ENCODE measurements at places on chromosomes 16 and 17.

- DNase-seq: peak; percentile 52
These were observed 5.0 kb upstream of the NAGLU start for GRCh38 chr17:42530952-42531454.

- DNase-seq: no peak
These were observed 21.1 kb upstream of the KCNG4 start for GRCh38 chr16:84260766-84261554.

- no peak for DNase-seq
These were observed 5.8 kb upstream of the SOCS3 start for GRCh38 chr17:78365561-78366108.

DNA sequence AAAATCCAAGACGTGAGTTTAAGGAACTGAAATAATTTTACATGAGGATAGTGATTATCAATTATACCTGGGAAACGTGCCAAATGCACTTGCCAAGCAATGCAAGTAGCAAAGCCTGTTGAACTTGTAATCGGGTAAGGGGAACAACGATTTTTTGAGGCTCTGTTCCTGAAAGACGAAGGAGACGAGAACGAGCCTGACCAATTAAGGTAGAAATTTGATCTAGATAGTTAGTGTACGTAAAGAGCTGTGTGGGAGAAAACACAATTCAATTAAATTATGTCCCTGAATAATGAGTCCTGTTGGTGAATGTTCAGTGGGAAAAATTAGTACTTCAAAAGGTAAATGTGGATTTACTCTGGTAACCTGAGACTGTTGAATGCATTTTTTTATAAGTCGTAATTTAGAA is 17.7 kb upstream of the KCTD5 start:
- DNase-seq: no peak

DNA sequence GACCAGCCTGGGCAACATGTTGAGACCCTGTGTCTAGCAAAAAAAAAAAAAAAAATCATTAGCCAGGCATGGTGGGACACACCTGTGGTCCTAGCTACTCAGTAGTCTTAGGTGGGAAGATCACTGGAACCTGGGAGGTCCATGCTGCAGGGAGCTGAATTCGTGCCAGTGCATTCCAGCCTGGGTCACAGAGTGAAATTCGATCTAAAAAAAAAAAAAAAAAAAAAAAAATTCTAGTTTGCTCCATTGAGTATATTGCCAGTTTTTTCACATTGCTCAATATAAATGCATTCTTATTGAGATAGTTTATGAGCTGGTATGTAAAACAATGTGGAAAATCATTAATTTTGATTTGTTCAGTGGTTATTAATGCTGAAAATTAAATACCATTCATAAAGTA is 52.0 kb downstream of the ABHD15 start:
- no peak for DNase-seq

DNA sequence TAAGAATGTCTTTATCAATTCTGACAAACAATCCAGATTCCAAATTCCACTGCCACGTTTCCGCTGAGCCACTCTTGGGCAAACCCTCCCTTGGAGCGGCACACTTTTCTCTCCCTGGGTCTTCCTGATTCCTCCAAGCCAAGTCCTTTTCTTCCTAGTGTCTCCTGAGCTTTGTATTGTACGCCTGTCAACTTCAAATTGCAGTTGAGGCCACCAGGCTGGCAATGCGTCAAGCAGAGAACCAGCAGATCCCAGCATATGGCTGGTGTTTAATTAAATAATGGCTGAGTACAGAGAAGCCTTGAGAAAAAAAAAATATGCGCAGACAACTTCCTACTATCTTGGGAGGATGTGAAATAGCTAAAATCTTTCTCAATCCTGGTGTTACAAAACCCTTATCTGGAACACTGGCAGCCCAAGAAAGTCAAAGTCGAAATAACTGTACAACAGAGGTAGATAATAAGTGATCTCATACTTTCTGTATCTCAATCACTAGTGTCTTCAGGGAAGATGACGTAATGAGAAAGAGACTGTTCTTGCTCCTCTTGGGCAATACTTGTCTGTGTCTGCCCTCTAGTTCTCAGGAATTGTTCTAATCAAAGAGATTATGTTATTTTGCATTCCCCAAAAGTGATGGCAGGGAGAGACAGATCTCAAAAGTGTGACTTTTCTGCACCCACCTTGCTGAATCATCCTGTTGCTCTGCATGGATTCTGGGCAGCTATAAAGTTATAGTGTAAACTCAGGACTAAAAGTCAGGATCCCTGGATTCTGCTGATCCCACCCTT is 15.0 kb downstream of the SMIM36 start:
- peak; percentile 82 for DNase-seq

- DNase-seq: no peak
These were observed 22.5 kb upstream of the SLC35B1 start for GRCh38 chr17:49730078-49730784.

- DNase-seq: no peak
These were observed 189.2 kb upstream of the AXIN2 start for GRCh38 chr17:65750631-65751115.

DNA sequence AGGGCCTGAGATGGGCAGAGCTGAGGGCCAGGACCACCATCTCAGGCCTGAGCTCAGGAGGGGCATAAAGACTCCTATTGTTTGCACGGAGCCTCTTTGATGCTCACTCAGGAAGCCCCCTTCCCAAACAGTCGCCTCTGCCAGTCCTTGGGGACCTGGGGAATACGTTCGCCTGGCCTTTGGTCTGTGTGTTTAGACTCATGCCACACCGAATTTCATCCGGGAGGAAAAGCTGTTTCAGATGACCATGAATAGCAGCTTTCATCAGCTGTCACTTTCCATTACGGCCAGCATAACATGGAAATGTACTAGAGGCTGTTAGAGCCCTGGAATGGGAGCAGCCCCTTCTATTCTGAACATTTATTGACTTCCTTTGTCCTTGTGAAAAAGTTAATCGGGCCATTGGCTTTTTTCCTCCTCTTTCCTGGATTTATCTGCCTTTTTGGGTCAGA is 139.0 kb downstream of the HS3ST3A1 start:
- no peak for DNase-seq

DNA sequence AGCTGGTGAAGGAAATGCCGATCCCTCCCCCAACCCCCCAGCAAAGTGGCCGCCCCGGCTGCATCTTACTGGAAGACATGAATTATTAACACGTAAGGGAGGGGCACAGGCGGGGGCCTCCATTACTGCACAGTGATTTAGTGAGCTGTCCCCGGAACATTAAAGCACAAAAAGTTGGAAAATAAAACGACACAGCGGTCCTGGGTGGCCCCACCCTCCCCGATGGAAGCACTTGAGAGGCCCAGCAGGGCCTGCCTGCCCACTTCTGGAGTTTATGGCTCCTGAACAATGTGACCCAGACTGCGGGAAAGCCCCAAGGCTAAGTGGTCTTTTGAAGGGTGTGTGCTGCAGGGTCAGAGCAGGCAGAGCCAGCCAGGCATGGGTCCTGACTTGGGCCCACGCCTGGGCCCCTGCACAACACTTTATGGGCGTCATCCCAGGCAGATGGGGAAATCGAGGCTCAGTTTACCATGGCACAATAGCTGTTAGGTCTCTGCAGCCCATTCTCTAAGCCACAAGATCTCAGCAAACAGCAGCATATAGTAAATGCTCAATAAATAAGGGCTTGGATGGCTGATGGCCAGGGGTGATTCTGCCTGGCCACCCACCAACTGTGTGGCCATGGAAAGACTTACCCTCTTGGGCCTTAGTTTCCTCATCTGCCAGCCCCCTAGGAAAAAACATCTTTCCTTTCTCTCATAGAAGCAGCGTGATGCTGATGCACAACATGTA is 22.8 kb downstream of the CCDC102A start:
- DNase-seq: no peak

DNA sequence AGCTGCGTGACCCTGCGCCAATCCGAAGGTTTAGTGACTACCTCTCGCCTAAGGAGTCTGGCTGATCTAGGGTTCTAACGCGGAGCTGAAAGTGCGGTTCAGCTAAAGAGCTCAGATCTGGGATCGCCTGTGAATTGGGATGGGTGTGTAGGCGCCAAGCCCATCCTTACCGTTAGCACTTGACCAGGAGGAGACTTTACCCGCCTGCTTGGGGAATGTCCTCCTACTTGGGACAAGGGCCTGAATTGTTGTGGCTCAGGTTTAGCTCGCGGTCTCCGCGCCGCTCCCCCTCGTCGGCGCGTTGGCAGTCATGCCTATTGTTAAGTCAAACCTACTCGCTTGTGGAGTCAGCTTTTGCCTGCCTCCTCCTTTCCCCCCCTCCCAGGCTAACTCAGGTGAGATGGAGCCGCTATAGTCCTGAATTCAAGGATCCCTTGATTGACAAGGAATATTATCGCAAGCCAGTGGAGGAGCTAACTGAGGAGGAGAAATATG is 480 bp downstream of the MRPS7 start:
- DNase-seq: peak; percentile 52

GRCh38 chr17:76940295-76940694 is 72.1 kb downstream of the MGAT5B start:
- DNase-seq: no peak

- no peak for DNase-seq
These were observed 149.5 kb downstream of the TRIM37 start for GRCh38 chr17:58956997-58957724.

DNA sequence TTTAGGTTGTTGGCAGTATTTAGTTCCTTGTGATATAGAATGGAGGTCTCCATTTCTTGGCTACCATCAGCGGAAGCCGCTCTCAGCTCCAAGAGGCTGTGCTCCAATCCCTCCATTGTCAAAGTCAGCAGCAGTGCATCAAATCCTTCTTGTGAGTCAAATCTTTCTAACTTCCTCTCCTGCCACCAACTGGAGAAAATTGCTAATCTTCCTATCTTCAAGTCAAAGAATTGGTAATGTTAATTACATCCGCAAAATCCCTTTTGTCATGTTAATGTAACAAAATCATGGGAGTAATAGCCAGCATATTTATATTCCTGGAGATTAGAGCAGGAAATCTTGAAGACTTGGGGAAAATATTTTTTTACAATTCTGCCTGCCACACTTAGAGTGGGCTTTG is 436.4 kb upstream of the DYNLRB2 start:
- no peak for DNase-seq

DNA sequence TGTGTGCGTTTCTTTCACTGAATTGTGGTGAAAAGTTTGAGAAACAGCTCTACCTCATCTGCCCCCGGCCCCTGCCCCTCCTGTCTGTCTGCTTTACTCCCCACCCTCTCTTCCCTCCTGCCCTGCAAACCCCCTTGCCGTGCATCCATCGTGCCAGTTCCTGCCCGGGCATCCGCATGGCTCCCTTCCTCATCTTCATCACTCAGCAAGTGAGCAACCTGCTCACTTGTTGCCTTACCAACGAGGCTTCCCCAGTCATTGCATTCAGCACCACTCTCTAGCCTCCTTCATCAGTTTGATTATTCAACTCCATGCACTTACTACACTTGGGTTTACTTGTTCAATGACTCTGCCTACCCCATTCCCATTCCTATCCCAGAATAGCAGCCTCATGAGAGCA is 34.8 kb upstream of the SDK2 start:
- DNase-seq: no peak

DNA sequence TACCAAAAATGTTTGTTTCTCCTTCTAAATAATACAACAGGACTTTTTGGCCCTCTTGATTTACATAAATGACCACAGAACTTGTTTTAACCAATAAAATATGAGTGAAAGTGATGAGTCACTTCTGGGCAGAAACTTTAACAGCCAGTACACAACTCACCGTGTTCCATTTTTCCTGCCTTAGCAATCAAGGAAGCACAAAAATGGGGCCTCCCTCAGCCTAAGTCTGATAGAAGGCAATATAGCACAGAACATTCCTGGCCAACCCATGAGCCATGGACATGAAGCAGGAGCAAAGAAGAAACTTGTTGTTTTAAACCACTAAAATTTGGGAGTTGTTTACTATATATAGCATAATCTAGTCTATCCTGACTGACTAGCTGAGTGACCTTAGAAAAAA is 61.1 kb upstream of the MTMR4 start:
- no peak for DNase-seq

DNA sequence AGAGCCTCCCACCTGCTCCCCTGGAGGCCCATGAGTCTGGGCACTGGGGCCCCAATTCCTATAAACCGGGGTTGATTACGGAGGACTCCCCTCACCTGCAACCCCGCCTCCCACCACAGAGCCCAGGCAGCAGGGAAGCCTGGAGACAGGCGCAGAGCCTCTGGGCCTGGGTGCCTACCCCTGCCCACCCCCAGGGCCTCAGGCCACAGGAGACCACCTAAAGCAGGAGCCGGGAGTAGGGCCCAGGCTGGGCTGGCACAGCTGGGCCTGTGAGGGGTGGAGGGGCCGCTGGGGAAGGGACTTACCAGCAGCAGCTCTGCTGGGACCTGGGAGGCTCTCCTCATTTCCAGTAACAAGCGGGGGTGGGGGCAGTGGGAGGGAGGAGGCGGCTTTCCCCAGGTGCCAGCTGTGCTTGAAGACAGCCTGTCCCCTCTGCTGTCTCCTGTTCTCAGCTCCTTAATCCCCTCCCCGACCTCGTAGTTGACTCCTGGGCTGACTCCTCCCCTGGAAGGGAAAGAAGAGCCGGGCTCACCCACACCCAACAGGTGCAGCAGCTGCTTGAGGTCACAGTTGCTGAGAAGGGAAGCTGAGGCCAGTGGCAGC is 46.8 kb downstream of the TMEM235 start:
- DNase-seq: peak; percentile 98

- no peak for DNase-seq
These were observed 75.7 kb upstream of the NKD1 start for GRCh38 chr16:50472472-50472871.

- no peak for DNase-seq
These were observed 18.8 kb downstream of the XPO6 start for GRCh38 chr16:28192806-28193529.

- no peak for DNase-seq
These were observed 38.4 kb downstream of the HNF1B start for GRCh38 chr17:37706446-37706845.

DNA sequence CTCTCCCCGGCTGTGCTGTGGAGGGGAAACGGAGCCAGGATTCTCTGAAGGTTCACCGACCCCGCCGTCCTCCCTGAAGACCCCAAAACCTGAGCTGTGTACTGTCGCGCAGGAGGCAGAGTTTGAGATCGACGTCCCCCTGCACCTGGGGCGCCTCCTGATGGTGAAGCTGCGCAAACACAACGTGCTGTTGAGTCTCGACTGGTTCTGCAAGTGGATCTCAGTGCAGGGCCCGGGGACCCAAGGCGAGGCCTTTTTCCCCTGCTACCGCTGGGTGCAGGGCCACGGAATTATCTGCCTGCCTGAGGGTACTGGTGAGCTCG is 62.6 kb upstream of the TEKT1 start:
- peak; percentile 22 for DNase-seq

- DNase-seq: no peak
These were observed 169.5 kb upstream of the CHMP6 start for GRCh38 chr17:80822021-80822699.

DNA sequence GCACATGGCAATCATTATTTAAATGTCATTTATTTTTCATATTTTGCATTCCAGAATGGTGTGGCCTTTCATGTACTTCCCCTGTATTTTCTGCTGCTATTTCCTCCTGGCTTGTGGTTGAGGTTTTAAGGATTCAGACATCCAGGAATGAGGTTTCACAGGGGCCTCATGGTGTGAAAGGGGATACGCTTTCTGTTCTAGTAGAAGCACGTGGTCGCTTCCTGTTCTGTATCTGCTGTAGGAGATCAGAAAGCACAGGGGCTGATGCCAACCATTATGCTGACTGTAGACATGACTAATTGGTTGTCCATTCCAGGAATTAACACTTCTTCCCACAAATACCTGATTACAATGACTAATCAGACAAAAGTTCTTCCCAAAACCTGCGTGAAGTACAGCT is 405.9 kb downstream of the SHISA9 start:
- DNase-seq: no peak

- no peak for DNase-seq
These were observed 34.0 kb upstream of the PRKCA start for GRCh38 chr17:66268247-66268927.
